ENCODE measurements at places on chromosomes 3 and 15. TPM values are rescaled to one million over a fixed set of nuclear protein-coding genes. Genes with fewer than 3 reads are reported as not detected.

PLA2G4E gene
- total RNA-seq, result not detected

GRCh38 chr3:105304487-105304886, 62.2 kb upstream of the ALCAM start:
- DNase-seq, result no peak

- DNase-seq, result no peak
Measured at GRCh38 chr3:190279690-190280089, 42.6 kb downstream of the CLDN1 start.

GRCh38 chr3:42653560-42654330, at the start of gene ZBTB47:
Gene ZBTB47, plus strand, starts transcription at chr3:42653697. Its CDS starts 4,659 bp downstream, at chr3:42658356.
- DNase-seq, result no peak

Measured in pulmonary artery endothelial cell (primary cell).